ENCODE measurements at places on chromosomes 6 and 20.

DNA sequence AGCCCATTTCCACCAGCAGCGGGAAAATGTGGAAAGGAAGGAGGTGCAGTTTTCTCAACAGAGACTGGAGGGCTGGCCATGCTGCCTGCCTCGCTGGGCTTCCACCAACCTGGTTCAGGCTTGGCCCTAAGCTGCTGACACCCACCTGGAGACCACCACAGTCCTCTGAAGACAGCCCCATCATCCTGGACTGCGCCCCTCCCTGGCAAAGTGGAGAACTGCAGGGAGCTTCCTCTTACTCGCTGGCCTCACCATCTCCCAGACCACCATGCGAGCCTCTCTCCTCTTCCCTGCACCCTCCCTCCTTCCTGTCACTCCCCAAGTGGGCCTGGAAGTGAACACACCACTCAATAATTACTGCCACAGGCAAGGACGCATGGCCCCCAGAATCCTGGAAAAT, 71.5 kb downstream of the PSMG4 start:
- DNase-seq, result no peak

- no peak for DNase-seq
These were observed 501.3 kb downstream of the CD83 start for GRCh38 chr6:14618759-14619418.

GRCh38 chr20:21102603-21103311, 3.4 kb downstream of the LINC00237 start:
- peak; percentile 48 for DNase-seq

DNA sequence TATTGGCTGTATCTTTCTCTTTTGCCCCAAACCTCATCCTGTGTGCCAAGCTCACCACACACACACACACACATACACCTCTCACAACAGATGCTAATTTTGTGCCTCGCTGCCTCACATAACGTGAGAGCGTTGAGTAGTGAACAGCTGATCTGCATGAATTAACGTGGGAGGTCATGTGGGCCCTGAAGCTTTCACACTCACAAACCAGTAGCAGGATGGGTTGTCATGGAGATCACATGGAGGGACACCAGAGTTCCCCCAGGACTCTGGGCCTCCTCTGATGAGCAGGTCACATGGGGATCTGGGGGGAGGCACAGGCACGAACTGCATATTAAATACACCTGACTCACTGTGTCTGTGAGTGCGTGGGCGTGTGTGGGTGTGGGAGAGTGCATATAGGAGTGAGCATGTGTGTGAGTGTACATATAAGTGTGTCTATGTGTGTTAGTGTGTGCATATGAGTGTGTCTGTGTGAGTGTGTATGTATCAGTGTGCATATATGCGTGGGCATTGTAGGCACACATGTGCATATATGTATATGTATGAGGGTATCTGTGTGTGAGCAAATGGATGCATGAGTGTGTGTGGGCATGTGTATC, 62.7 kb upstream of the SULF2 start:
- DNase-seq, result no peak

DNA sequence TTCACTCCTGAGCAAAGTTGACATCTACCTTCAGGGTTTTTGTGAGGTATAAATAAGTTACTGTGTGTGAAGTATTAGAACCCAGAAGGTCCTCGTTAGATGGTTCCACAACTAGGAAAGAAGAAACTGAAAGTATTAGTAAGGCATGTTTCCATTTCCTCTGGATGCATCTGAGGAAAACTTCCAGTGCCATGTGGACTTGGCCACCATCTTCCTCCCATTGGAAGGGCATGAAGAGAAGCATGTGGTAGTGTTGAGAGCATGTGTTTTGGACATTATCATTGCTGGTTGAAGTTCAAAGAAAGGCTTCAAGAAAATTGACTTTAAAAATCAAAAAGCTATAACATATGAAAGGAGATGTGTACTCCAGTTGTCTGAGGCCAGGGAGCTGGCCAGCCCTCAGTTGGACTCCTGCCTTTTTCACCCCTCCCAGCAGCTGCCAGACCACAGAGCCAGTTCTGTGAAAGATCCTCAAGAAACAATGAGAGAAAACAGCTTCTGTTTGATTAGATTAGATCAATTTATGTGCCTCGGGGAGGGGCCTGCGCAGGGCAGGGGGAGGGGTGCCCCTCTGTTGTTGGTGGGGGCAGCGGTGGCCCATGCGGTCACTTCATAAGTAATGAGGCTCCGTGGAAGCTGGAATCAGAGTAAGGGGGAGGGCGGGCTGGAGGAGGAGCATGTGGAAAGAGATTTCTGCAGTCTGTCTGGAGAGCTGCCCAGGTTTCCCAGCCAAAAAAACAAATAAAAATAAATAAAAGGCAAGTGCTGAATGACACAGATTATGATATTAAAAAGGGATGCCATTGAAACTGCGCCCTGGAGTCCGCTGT, 154.0 kb downstream of the JARID2 start:
- peak; percentile 71 for DNase-seq

DNA sequence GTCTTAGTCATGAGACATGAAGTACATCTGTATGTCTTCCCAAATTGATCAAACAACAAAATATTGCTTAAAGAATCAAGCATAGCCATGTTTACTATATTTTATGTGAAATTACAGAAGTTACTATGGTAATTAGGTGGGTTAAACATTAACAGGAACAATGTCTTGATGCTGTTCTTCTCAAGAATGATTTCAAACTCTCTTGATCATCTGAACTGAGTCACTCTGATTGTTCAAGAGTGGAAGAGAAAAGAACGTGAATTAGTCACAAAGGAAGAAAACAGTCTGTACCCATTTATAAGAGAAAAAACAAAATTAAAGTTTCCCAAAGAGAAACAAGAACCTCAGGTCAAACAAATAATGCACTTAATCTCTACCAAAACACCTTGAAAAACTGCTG, 62.2 kb upstream of the NUP153 start:
- no peak for DNase-seq

DNA sequence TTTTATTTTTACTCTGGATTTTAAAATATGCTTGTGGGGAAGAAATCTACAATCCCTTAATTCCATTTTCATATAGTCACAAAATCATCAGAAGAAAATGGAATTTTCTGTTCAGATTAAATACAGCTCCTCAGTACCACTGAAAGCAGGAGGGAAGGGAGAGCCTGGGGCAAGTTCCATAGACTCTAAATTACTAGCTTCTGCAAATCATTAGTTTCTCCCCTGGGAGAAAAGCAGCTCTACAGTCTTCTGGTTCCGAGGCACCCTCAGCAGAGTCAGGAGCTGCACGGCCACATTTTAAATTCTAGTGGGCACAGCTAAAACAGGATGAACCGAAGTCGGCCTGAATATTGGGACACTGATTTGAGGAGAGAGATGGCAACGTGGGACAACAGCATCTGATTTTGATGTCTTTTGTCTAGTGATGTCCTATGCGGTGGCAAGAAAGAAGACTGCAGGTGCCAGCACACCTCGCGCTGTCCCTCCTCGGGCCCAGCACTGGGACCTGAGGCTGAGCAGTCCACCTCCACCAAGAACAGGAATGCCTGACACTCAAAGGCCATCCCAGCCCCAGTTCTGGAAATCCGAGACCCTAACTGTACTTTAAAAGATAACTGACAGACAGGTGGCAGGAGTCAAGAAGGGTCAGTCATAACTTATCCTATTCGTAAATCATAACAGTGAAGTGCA, 90.7 kb downstream of the FOXC1 start:
- DNase-seq, result no peak

DNA sequence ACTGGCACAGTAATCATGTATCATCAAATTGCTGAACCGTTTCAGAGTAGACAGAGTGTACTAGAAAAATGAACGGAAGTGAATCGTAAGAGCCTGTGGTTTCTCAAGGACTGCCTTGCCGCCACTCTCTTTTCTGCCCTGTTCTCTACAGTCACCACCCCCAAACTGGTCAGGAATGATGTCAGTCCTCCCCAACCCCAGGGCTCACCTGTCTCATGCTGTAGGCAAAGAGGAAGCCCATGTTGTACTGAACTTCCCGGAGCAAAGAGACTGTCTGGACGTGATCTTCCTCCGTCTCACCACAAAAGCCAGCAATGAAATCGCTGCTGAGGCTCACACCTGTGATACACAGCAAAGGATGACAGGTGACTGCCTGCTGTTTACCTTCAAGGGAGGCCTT, 31.0 kb downstream of the CDK5RAP1 start:
- no peak for DNase-seq

DNA sequence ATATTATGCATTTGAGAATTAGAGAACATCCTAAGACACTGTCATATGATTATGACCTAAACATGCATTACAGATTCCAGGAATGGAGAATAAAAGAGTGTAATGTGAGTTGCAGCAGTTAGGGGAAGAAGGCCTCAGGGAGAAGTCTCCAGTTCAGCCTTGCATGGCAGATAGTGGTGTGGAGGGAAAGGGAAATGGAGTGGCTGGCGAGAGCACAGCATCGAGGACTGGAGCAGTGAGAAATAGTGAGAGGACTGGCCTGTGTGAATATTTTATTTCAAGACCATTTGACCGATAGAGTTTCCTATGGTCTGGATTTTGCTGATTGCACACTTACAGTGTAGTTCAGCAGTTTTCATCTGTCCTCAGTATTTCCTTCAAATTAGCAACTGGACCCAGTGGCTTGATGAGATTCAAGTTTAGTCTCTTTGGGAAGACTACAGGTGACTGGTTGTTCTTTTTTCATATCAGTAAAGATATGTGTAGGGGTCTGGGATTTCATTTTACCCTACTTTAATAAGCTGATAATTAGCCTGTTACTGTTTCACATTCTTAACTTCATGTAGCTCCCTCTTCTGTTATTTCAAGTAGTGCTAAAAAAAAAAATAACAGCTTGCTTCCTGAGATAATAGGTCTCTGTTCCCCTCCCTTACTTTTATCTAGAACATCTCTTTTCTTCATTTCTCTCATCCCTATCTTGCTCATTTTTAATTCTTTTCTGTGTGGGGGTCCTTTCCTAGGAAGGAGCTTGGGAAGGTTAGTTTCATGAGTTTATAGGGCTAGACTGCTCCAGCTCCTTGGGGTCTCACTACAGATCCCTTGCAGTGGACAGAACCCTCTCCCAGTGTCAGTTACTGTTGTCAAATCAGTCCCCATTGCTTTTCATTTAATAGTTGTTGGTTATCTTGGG, 27.9 kb downstream of the BLTP3A start:
- no peak for DNase-seq

DNA sequence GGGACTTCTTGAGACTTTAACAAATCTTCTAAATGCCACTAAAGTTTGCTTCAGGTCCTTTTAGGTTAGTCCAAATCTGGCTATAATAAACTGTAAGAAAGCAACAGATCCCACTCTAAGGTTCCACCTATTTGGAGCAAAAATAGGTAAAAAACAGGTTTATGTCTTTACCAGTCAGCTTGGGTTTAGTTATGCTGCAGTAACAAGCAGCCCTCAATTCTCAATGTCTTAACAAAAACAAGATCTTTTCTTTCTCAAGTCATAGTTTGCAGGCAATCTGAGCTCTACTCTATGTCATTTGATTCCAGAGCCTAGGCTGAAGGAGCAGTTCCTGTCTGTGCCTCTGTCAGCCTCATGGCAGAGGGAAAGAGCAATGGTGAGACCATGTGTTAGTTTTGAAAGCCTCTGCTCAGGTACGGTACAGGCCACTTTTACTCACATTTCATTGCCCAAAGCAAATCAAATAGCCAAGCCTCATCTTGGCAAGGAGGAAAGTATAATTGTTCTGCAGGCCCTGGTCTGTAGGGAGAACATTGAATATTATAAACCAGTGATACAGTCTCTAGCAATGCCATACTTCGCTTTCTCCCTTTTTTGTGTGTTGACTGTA, 108.6 kb downstream of the CD83 start:
- no peak for DNase-seq

GRCh38 chr6:119171864-119172588, 93.6 kb upstream of the FAM184A start:
- DNase-seq, result no peak

DNA sequence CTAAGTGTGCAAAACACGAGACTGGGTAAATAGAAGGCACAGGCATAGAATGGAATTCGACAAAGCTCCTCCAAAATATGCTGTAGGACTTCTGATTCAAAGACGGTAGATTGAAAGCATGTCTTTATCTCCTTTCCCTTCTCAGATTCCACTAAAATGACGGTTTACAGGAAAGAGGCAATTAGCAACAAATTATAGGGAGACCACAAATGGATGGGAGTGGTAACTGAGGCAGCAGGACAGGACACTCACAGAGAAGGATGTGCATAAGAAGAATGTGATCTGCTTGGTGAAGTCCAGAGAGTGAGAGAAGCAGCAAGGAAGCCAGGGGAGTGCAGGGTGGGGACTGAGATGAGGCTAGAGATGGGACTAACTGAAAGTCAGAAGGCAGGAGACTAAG, 113.4 kb upstream of the MRPS10 start:
- DNase-seq, result no peak

DNA sequence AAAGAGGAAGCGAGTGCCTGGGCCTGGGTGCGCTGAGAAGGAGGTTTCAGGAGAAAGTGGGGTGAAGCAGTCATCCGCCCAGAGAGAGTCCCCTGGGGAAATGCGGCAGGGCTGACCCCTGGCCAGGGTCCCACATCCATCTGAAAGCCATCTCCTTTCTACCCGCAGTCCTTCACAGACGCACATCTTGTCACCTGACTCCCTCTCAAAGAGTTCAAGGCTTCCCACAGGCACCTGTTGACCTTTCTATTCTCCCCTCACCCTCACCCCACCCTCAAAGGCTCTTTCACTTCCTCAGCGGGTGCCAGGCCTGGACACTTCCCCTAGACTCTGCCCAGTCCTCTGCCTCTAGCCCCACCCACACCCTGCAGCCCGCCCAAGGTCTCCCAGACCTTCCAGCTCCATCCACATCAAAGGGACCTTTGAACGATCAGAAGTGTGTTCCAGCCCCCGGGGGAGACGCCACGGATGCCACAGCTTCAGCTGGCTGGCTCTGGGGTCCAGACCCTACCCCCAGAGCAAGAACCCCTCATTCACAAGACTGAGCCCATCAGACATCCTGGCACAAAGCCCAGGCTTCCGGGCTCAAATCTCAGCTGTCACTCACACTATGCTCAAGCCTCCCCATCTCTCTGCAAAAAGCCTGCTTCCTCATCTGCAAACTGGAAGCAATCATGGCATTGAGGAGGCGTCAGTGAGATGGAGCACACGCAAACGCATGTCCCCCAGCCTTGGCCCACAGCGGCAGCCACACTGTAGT, 2.1 kb downstream of the CTSZ start:
- DNase-seq, result peak; percentile 88

DNA sequence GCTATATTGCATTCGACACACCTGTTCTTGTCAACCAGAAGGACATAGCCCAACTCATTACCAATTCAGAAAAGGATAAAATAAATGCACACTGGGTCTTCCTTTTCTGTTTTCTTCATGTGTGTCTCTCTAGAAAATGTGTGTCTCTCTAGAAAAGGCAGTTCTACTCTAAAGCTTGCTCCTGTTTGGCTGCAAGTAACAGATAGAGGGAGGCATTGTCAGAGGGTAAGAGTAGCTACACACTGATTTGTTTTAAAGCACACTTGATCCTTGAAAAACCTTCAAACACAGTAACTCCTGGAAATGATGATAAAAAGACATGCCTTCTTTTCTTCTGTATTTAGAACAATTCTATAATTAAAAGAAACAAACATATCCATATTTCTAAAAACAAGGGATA, 21.3 kb downstream of the GRM1 start:
- DNase-seq, result no peak

- no peak for DNase-seq
These were observed 145.1 kb downstream of the CLIC5 start for GRCh38 chr6:45870531-45870930.
